ENCODE measurements at places on chromosomes 3 and 15. TPM values are rescaled to one million over a fixed set of nuclear protein-coding genes. Genes with fewer than 3 reads are reported as not detected.

Gene SPPL2A
- polyA plus RNA-seq: 36.3 TPM

Gene TM6SF1
- polyA plus RNA-seq: 15.6 TPM

Gene SHC4
- 0.09 TPM for polyA plus RNA-seq

Gene PLIN1
- polyA plus RNA-seq: 0.47 TPM

Measured in lung (tissue), 17 donors.